Smooth muscle cell of the umbilical artery (primary cell): ENCODE measurements at places on chromosomes 3 and 15. TPM values are rescaled to one million over a fixed set of nuclear protein-coding genes. Genes with fewer than 3 reads are reported as not detected.

FEZF2 gene
- total RNA-seq = not detected in 2 replicates

C3orf85 gene
- total RNA-seq = not detected in 2 replicates

LRRC31 gene
- not detected in 2 replicates for total RNA-seq

DLL4 gene
- 0.14 and 0.30 TPM in 2 replicates for total RNA-seq

TRH gene
- total RNA-seq = not detected in 2 replicates

IL17RD gene
- 3.0 and 13.6 TPM in 2 replicates for total RNA-seq
